ENCODE measurements at places on chromosomes 7 and 10.

- DNase-seq, result no peak
These were observed 49.6 kb downstream of the SHH start for GRCh38 chr7:155762655-155763054.

GRCh38 chr7:105024734-105025133 is 10.7 kb downstream of the KMT2E start:
- DNase-seq, result no peak

DNA sequence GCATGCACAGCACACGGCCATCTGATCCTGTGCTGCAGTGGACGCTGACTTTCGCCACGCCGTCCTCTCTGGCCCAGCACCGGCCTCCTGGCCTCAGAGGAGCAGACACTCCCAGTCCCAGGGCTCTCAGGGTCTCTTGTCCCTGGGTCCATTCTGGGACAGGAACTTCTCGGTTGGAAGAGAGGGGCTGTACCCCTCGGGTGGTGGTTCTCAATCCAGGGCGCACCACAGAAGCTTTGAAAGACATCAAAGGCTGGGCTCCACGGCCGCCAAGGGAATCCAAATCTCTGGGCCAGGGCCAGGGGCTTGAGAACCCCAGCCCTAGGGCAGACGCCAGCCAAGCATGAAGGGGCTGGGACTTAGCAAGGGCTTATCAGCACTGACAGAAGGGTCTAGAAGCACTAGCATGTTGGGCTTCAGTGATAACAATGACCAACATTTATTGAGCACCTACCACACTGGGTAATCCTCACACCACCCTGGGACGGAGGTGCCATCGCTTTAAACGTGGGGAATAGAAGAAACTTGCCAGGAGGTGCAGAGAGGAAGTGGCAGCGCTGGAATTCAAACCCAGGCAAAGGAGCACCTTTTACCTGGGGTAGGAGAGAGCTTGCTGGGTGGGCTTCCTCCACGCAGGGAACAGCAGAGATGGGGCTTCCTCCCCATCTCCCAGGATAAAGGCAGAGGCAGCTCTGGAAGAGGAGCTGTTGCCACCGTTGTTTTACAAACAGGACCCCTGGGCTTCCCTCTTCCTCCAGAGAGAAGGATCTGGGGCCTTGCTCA is 1.8 kb upstream of the PYROXD2 start:
- DNase-seq, result no peak

DNA sequence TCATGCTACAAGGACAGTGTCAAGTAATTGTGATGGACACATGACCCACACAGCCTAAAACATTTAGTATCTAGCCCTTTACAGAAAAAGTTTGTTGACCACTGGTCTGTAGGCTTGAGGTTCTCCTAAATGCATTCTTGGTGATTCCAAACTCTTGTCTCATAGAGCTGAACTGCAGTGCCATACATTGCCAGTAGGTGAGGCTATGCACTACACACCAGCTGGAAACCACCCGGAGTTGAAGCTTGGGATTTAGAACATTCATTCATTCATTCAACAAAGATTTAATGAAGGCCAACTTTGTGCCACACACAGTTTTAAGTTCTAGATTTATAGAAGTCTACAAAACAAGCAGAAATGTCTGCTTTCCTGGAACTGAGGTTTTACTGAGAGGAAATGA is 77.3 kb upstream of the TCF7L2 start:
- DNase-seq, result no peak

DNA sequence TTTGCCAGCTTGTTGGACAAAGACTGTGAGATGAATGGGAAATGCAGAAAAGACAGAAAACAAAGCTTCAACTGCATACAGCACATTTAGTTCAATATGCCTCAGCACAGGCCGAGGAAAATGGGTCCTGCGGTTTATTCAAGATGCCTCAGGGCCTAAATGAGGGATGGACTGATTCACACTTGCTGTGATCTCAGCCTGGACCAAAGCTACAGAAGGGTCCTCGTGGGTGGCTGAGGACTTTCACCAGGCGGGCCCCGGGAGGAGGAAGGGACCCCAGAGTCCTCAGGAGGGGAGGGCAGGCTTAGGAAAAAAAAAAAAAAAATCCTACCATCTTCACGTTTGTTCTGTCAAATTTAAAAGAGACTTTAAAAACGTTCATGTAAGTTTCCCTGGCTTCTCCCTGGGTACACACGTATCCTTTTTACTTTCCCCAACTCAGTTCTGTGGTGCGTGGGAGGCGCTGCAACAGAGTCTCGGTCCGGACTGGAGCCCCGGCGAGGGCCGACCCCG is 624 bp upstream of the ZNF783 start:
- DNase-seq, result no peak

DNA sequence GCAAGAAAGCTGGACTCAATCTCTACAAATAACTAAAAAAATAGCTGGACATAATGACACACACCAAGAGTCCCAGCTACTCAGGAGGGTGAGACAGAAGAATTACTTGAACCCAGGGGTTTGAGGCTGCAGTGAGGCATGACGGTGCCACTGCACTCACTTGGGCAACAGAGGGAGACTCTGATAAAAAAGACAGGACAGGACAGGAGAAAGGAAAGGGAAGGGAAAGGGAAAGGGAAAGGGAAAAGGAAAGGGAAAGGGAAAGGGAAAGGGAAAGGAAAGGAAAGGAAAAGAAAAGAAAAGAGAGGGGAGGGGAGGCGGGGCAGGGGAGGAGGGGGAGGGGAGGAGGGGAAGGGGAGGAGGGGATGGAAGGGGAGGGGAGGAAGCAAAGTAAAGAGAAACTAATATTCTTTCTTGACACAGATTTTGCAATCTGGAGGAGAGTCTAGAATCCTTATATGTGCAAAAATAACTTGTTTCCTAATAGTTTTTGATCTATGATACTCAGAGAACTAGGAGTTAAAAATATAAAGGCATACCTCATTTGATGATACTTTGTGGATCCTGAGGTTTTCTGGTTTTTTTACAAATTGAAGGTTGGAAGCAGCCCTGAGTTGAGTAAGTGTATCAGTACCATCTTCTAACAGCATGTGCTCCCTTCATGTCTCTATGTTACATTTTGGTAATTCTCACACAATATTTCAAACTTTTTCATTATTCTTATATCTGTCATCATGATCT is 8.0 kb downstream of the SAR1A start:
- DNase-seq, result no peak

DNA sequence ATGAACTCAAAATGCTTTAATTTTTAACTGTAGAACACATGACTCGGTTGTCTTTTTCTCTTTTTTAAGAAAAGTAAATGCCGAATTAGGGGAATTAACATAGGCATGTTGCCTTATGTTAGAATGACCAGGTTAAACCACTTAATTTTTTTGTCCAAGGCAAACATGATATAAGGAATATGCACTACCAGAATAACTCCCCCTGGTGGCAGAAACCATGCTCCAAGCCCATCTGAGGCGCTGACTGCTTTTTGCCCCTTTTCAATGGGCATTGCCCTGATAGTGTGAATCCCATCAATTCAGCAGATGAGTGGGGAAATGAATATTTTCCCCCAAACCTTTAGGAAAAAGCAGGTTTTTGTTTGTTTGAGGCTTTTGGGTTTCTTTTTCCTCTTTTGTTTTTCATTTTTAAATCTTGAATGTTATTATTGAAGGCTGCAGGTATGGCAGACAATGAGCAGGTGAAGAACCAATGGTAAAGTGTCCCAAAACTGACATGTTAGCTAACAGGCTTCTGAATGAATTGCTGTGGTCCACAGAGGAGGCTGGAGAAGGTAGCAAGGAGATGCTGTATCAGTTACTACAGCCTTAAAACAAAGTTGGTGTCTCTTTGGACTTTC is 284.3 kb downstream of the SORCS3 start:
- no peak for DNase-seq

DNA sequence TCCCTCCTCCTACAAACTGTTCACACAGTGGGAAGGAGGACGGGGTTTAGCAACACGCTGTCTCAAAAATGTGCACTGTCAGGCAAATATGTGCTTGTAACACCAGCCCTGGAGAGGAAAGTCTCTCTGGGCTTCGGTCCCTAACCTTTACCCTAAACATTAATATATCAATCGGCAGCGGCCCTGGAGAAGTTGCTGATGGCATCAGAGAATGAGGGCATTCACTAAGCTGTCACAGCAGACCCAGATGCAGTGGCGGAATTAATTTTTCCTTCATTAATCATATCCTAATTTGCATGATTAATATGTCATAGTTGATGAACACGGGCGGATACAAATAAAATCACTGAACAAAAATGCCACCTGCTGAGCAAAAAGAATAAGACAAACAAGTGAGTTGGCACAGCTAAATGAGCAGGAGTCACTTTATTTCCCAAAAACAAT is 45.2 kb upstream of the INSIG1 start:
- no peak for DNase-seq

GRCh38 chr10:45509491-45509890 is 135.5 kb downstream of the ALOX5 start:
- no peak for DNase-seq

GRCh38 chr7:134891262-134891695 is 95.0 kb upstream of the AGBL3 start:
- DNase-seq, result no peak

All from stimulated activated CD4-positive, alpha-beta T cell treated with anti-CD3 and anti-CD28 coated beads, TNF-alpha, amount 100 ng/mL, for 1 hour (primary cell).